ENCODE measurements at places on chromosomes 5 and 9. TPM values are rescaled to one million over a fixed set of nuclear protein-coding genes. Genes with fewer than 3 reads are reported as not detected.

GRCh38 chr9:34611251-34611810, 566 bp downstream of the RPP25L start:
- no peak for DNase-seq

- no peak for DNase-seq
Observed at GRCh38 chr5:61477788-61478187, 145.7 kb downstream of the ZSWIM6 start.

DNA sequence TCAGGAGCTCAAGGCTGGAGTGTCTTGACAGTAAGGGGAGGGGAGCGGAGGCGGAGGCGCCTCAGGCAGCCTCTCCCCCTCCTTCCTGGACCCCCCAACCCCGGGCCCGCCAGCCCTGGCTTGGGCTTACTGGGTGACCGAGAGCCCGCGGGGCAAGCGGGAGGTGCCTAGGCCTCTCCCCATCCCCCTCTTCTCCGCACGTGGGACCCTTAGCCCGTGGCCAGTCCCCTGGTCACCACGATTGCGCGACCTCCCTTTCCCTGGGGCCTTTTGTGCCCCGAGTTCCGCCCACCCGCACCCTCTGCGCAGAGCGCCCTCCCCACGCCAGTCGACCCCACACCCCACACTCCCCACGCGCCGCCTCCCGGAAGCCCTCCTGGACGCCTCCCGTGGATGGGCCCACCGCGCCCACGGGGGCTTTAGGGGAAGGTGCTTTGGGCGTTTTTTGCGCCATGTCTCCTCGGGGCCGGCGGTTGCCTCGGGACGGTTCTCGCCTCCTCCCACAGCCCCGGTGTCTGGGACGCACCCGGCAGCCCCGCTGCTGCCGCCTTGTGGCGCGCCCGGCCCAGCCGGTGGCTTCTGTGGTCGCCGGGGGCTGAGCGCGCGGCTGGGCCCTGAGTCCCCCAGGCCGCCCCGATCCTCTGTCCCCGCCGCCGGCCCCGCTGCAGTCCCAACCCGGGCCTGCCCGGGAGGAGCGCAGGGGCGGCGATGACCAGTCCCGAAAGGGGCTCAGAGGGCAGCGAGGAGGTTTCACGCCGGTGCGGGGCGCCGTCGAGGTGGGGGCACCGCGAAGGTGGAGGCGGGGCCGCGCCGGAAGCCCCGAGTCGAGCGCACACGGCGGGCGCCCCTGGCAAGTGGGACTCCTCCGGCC, 3.2 kb downstream of the TOR4A start:
- no peak for DNase-seq

DNA sequence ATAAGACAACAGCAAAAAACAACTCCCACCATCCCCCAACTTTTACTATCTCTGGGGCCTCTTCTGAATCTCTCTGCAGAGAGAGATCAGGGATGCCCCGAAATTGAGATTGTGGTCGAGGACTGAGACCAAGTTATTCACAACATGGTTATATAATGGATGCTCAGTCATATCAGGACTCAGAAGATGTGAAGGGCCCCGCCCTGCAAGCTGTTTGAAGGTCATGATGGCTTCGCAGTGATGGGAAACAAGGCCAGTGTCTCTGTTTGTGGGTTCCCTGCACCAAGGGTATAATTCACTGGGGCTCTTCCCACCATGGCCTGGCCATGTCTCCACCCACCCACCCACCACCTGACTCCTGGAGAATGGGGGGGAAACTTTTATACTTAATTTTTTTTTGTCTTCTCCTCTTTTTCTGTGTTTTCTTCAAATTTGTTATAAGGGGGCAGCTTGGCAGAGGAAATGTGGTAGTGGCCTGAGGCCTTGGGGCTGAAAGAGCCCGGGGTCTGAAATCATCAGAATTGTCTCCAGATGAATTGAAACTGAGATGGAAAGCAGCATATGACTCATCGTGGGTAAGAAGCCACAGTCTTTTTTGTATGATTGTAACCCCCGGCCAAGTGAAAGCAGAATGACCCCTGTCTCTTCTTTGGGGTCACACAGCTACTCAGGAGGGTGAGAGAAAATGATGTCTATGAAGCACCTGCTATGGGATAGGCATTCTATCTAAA, 15.0 kb upstream of the TEX48 start:
- DNase-seq: no peak

- DNase-seq: no peak
Observed at GRCh38 chr5:102866237-102866600, 111.1 kb downstream of the PAM start.

DNA sequence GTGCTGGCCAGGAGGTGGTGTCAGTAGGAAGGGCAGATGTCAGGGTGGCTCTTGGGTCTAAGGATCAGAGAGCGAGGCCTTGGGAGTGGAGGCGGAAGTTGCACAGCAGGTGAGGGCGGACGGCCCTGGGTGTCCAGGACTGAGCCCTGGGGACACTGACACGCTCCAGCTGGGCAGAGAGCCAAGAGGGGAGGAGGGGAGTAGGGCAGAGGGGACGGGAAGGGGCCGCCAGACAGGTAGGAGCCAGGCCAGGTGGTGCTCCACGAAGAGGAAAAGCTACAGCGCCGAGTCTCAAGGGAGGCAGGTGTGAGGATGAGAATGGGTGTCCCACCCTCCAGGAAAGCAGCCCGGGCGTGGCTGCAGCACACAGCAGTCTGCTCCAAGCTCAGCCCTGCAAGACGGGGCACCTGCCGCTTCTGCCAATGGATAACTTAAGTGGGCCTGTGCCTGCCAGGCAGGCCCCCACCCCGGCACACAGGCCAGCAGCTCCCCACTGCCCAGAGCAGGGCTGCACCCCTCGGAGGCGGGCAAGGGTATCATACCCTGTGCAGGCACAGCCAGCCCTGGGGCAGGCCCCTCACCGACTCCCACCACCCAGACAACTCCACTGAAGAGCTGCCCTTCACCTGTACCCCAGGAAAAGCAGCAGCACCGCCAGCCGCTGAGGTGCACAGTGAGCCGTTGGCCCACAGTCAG, 4.9 kb downstream of the TPRN start:
- peak; percentile 88 for DNase-seq

- DNase-seq: no peak
Observed at GRCh38 chr5:17398866-17399835, 98.9 kb upstream of the TAF11L2 start.

- DNase-seq: no peak
Observed at GRCh38 chr9:37988041-37988440, 81.0 kb downstream of the SHB start.

DNA sequence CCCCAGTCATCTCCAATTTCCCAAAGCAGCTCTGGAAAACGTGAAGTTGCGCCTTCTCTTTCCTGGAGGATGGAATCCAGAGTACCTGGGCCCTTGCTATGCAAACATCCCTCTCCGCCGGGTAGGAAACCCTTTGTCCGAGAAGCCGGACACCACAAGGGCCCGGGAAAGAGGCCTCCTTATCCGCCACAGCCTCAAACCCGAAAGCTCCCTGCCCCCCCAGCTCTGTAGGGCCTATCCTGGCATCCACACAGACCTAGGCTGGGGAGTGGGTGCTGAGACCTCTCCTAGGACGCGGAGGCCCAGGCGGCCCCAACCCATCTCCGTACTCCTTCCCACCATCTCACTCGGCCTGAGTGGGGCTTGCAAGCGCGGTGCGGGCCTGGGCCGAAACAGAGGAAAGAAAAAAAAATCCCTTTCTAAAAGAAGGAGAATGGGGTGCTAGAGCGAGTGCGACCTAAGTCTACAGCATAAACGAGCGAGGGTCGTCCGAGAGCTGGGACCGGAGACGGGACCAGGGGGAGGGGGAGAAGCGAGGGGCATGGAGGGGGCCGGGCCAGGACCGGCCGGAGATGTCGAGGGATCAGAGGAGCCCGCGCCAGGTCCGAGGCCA, 624 bp downstream of the FBXW11 start:
- DNase-seq: peak; percentile 37

- DNase-seq: no peak
Observed at GRCh38 chr9:121670431-121670830, 19.0 kb downstream of the DAB2IP start.

LTC4S gene
- 3.2 TPM for total RNA-seq

UGT3A2 gene
- total RNA-seq: not detected

IFNA6 gene
- total RNA-seq: not detected

DNAI1 gene
- total RNA-seq: not detected

WWC1 gene
- total RNA-seq: 15.7 TPM

IFNA2 gene
- total RNA-seq: not detected

WDR38 gene
- not detected for total RNA-seq

Measured in transverse colon (tissue), 4 donors.